CD4-positive, alpha-beta T cell (primary cell): ENCODE measurements at places on chromosomes 2 and 18. TPM values are rescaled to one million over a fixed set of nuclear protein-coding genes. Genes with fewer than 3 reads are reported as not detected.

DNA sequence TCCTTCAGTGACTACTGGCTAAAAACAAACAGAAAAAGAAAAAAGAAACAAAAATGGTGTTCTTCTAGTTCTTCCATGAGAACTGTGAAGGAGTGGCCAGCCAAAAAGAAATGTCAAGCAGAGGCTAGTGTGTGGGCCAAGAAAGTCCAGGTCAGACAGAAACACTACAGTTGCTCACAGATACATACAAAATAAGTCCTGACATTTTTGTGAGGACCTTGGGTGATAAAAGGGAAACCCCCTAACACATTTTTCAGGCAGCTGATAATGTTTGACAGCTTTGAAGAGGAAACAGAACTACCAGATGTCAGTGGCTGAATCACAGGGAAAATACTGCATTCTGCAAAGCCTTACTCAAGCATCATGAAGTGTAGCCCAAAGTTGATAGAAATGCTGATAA lies 28.1 kb downstream of the ARHGAP25 start:
- H3K36me3 ChIP-seq = peaks cover 8% of the 10 kb centered on the region
- peaks cover 46% of the 10 kb centered on the region for H3K4me1 ChIP-seq
- H3K4me3 ChIP-seq = no peak overlapping the region
- peak overlapping the region; percentile 89 for H3K27ac ChIP-seq
- H3K27me3 ChIP-seq = no peaks in the 10 kb centered on the region

DNA sequence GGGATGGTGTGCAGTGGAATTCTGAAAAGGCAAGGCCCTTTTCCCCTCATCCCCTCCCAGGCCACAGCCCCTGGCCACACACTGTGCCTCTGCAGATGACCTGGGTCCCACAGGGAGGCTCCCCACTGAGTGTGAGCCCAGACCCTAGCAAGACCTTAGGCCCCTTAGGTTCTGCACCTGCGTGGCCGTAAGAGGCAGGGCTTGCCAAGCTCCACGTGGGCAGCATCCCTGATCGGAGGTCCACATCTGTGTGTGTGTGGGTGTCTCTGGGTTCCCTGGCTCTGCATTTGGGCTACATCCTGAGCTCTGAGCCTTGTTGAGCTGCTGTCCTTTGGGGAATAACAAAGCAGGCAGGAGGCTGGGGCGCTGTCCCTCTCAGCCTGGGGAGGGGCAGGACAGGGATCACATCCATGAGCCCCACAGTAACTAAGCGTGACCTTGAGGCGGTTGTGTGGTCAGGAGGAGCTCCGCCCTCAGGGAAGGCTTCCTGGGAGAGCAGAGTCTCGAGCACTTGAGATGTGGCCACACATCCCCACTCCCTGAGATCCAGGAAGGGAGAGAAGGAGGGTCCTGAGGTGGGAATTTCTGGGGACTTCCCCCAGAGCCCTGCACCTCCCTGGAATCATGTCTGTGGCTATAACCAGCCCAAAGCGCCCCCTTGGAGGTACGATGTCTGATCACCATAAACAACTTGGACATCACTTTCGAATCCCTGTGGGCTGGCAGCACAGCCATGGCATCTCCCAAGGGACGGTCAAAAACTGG lies 84.8 kb downstream of the STPG4 start:
- no peak overlapping the region for H3K4me3 ChIP-seq
- H3K27me3 ChIP-seq = no peaks in the 10 kb centered on the region
- H3K4me1 ChIP-seq = peaks cover 56% of the 10 kb centered on the region

DNA sequence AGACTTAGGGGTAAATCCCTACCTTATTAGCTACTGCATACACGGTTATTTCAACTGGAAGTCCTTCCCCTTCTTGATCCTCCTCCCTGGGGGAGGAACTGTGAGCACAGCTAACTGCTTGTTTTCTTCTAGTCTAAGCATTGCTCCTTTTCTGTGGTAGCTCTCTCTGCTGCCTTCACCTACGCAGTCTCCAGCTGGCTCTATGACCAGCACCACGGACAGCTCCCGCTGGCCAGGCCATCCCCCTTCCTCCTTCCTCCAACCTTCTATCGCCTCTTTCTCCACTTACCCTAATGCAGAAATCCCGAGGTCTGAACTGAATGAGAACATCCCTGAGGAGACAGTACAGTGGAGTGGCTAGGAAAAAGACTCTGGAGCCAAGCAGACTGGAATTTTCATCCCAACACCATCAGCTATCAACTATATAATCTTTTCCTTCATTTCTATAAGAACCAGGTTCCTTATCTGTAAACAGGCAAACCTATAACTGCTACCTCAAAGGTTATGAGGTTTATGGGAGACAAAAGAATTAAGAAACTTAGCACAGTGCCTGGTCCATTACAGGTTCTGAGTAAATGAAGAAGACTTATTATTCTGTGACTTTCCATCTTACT lies 4.7 kb upstream of the CFAP65 start:
- H3K27me3 ChIP-seq = peaks cover 77% of the 10 kb centered on the region
- H3K27ac ChIP-seq = no peak overlapping the region
- DNase-seq = no peak
- no peaks in the 10 kb centered on the region for H3K36me3 ChIP-seq

The TNP1 gene
- total RNA-seq = not detected

DNA sequence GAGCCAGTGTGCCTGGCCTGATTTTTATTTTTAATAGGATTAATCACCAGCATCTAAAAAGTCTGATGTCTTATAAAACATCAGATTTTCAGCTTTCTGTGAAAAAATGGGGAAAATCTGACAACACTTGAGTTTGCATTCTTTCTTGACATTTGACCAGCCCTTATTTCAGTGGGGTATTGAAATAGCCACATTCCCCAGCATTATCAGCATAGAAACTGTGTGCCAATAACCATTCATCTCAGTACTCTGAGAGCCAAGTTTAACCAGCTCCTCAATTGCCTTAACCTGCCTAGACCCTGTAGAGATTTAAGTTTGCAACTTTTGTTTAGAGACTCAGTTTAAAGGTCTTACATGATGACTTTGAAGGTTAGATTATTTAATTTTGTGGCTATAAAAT lies 155.0 kb downstream of the CERS6 start:
- no peak overlapping the region for H3K27ac ChIP-seq
- no peaks in the 10 kb centered on the region for H3K36me3 ChIP-seq
- no peak overlapping the region for H3K4me3 ChIP-seq

DNA sequence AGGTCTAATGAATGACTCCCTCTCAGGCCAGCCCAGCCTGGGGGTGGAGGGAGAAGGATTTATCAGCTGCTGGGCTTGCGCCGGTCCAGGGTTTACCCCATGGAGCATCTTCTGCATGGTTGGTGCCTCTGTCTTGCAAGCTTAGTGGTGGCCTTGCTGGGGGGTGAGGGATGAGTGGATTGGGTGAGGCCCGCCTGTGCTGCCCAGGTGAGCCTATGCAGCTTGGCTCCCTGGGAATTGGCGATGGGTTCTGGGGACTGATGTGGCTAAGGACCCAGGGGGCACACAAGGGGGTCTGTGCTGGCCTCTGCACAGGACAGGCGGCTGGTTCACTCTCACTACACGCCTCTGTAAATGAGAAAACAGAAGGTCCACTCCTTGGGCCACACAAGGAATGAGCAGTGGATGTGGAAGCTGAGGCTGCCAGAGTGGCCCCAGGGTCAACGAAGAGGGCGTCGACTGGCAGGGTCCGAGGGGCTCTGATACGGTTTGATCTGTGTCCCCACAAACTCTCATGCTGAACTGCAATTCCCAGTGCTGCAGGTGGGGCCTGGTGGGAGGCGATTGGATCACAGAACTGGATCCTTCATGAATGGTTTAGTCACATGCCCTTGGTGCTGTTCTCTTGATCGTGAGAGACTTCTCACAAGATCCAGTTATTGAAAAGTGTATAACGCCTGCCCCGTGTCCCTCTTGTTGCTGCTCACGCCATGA lies 151.6 kb upstream of the HDAC4 start:
- H3K27ac ChIP-seq = no peak overlapping the region
- DNase-seq = no peak
- no peaks in the 10 kb centered on the region for H3K36me3 ChIP-seq
- no peaks in the 10 kb centered on the region for H3K27me3 ChIP-seq
- H3K4me3 ChIP-seq = no peak overlapping the region

GRCh38 chr2:21096458-21096857 lies 27.3 kb upstream of the TDRD15 start:
- H3K27ac ChIP-seq = no peak overlapping the region
- H3K4me3 ChIP-seq = no peak overlapping the region
- no peaks in the 10 kb centered on the region for H3K36me3 ChIP-seq
- no peaks in the 10 kb centered on the region for H3K27me3 ChIP-seq
- H3K4me1 ChIP-seq = no peaks in the 10 kb centered on the region
- DNase-seq = no peak

DNA sequence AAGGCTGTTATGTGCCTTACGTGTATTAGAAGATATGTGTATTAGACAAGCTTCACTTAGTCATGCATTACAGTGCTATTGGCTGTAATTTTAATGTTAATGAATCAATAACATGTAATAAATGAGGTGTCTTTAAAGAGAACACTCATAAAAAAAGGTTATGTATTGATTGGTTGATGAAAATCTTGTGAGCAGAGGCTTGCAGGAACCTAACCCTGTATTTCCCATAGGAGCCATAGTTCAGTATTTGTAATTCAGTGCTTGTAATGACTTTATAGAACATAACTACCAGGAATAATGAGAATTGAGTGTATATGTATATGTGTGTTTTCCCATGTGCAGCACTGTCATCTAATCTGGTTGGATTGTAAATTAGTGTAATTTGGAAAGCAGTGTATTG lies 33.2 kb downstream of the TSN start:
- peaks cover 11% of the 10 kb centered on the region for H3K27me3 ChIP-seq
- DNase-seq = no peak
- H3K4me1 ChIP-seq = no peaks in the 10 kb centered on the region
- H3K36me3 ChIP-seq = no peaks in the 10 kb centered on the region
- H3K4me3 ChIP-seq = no peak overlapping the region

- H3K4me1 ChIP-seq = no peaks in the 10 kb centered on the region
- H3K27me3 ChIP-seq = no peaks in the 10 kb centered on the region
- no peak overlapping the region for H3K27ac ChIP-seq
These were observed 36.8 kb upstream of the NCOA1 start for GRCh38 chr2:24454294-24454693.

DNA sequence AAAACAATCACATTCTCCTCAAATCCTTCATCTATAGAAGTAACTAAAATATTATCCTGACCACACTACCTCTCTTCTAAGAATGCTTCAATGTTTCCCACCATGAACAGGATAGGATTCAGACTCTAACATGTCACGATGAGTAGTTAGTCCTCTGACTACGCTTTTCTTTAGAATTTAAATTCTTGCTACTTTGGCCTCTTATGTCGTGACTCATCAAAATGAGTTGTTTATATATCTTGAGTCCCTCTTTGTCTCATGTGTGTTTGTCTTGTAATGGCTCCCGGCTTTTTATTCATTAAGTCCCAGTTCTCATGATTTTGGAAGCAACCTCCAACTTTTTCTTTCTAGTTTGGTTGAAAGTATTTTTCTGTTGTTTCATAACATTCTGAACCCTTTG lies 1289.2 kb downstream of the DSC3 start:
- no peaks in the 10 kb centered on the region for H3K27me3 ChIP-seq
- H3K4me3 ChIP-seq = no peak overlapping the region
- no peak overlapping the region for H3K27ac ChIP-seq
- DNase-seq = no peak
- no peaks in the 10 kb centered on the region for H3K36me3 ChIP-seq

DNA sequence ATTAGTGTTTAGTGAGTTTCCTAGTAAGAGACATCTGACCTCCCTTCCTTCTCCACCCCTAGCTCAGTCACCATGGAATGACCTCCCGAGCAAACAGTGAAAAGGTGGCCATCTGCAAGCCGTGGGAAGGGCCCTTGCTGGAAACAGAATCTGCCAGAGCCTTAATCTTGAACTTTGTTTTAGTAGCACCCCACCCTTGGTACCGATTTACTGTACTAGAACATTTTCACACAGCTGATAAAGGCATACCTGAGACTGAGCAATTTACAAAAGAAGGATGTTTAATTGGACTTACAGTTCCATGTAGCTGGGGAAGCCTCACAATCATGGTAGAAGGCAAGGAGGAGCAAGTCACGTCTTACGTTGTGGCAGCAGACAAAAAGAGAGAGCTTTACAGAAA lies 655.8 kb downstream of the TSN start:
- DNase-seq = no peak
- no peak overlapping the region for H3K4me3 ChIP-seq
- H3K27me3 ChIP-seq = no peaks in the 10 kb centered on the region
- H3K4me1 ChIP-seq = no peaks in the 10 kb centered on the region

- DNase-seq = no peak
- H3K27ac ChIP-seq = peak overlapping the region; percentile 89
- no peaks in the 10 kb centered on the region for H3K36me3 ChIP-seq
- H3K4me3 ChIP-seq = peak overlapping the region; percentile 53
- H3K27me3 ChIP-seq = no peaks in the 10 kb centered on the region
- peaks cover 92% of the 10 kb centered on the region for H3K4me1 ChIP-seq
These were observed 116.8 kb downstream of the SPTBN1 start for GRCh38 chr2:54572636-54573536.

The GRP gene
- total RNA-seq = not detected

The RNF125 gene
- 112 TPM for total RNA-seq

The TTN gene
- 27.5 TPM for total RNA-seq

DNA sequence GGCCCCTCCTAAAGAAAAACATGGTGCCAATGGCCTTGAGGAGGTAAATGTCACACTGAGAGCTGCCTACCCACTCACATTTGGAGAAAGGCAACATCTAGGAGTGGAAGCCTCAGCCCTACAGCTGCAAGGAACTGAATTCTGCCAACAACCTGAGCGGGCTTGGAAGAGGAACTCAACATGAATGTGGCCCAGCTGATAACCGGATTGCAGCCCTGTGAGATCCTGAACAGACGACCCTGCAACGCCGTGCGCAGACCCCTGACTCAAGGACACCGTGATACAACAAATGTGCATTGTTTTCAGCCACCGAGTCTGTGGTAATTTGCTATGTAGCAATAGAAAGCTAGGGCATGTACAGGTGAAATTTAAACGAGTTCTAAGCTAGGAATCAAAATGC lies 99.4 kb downstream of the MYOM1 start:
- no peaks in the 10 kb centered on the region for H3K4me1 ChIP-seq
- H3K27me3 ChIP-seq = no peaks in the 10 kb centered on the region
- H3K4me3 ChIP-seq = no peak overlapping the region
- H3K36me3 ChIP-seq = no peaks in the 10 kb centered on the region
- DNase-seq = no peak
- no peak overlapping the region for H3K27ac ChIP-seq

DNA sequence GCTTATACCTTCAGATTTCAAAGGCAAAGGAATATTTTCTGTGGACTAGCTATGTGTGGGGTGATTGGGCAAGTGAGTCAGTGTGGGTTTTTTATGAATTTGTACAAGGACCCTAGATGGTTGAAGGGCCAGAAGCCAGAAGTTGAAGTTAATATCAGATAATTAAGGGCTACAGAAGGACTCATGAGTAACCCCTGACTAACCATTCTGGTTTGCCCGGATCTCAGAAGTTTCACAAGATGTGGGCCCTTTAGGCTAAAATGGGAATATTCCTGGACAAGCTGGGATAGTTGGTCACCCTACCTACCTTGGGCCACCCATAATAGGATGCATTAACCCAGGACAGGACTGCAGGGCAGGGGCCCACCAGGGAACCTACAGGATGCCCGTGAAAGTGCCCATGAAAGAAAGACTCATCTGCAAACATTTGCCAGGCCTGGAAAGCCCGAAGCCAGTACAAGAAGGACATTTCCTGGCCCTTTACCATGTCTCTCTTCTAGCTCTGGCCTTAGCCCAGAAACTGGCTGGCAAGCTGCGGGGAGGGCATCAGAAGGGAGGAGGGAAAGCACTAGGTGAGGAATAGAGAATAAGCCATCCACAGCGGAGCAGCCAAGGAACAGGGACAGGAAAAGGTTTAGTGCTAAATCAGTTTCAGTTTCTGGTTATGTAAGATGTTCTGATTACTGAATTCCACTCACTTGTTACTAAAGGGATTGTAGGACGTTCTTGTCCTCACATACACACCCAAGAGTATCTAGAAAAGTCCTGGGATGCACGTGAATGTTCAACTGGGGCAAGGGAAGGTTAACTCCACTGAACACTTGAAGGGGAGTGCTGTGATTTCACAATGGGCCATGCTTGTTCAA lies 33.6 kb downstream of the GCG start:
- no peak for DNase-seq
- no peak overlapping the region for H3K4me3 ChIP-seq
- peaks cover 6% of the 10 kb centered on the region for H3K4me1 ChIP-seq

The IHH gene
- total RNA-seq = not detected
